RKO (cell line): ENCODE measurements at places on chromosomes 3 and 15.

- no peak for DNase-seq
Observed at GRCh38 chr3:69491975-69492374, 106.1 kb upstream of the FRMD4B start.

DNA sequence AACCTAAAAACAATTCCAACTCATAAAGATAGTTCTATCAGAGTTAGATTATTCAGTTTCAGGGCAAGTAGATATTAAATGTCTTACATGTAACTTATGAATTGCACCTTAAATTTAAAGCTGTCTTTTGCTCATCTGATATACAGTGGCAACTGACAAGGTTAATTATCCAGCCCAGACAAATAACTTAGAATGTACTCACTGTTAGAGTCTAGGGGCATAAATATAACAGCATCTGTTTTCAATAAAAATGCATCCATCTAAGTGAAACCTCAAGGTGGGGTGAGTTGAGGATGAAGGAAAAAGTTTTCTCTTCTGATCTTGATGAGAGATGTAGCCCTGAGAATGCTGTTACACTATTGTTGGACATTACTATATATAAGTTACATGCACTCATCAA, 112.6 kb downstream of the FBN1 start:
- no peak for DNase-seq

DNA sequence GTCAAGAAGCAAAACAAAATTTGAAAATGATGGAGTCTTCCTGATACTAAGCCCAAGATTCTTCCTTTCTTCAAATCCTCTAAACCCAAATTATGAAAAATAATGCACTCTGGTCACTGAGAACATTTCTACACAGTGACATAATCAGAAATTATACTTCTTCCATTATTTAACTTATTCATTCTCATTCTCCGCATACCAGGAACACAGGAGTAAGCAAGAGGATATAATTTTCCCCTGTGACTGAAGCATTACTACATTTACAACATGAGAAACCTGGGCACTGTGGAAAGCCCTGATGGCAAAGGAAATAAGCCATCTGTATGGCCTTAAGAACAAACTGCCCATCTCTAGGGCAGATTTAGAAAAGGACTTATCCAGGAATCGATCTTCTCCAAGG, 47.0 kb downstream of the EXD1 start:
- no peak for DNase-seq

- DNase-seq, result no peak
Observed at GRCh38 chr15:64111679-64112050, 15.9 kb downstream of the SNX1 start.

- no peak for DNase-seq
Observed at GRCh38 chr3:16412192-16412800, 101.2 kb downstream of the RFTN1 start.

GRCh38 chr3:17557749-17558463, 184.5 kb downstream of the TBC1D5 start:
- no peak for DNase-seq

DNA sequence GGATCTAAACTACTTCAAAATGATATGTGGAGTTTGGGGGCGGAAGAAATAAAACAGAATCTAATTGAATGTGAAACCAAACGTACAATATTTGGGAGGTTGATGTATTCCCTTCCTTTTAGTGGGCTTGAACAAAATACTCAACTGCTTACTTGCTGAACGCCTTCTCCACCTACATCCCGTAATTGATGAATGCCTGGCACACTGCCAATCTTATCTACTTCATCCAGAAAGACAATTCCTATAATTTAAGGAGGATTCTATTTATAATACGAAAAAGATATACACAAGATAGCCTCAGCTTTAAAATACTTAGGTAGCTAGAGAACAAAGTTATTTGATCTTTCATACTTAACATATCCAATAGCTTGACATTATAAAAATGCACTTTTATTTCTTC, 23.1 kb upstream of the PDCD7 start:
- DNase-seq, result no peak

- DNase-seq, result no peak
Observed at GRCh38 chr3:65787340-65787739, 251.4 kb downstream of the MAGI1 start.

GRCh38 chr3:18743761-18744160, 318.6 kb upstream of the SATB1 start:
- no peak for DNase-seq

- no peak for DNase-seq
Observed at GRCh38 chr3:66989860-66990696, 8.0 kb upstream of the KBTBD8 start.

DNA sequence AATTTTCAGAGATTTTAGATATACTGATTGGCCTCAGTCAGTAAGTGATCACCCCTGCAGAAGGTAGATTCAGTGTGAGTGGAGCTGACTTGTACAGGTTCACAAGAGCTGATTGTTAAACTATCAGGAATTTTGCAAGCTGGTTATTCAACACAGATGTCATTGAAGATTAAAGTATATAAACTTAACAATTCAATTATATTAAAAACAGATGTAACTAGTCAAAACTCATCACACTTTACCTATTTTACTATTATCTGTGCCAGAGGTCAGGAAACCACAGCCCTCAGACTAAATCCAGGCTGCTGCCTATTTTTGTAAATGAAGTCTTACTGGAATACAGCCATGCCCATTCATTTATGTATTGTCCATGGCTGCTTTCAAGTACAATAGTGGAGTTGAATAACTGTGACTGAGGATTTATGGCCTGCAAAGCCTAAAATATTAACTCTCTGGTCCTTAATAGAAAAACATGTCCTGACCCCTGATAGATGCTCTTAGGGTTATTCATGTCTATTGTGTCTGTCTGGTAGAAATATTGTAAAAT, 429.3 kb upstream of the PDZRN3 start:
- DNase-seq, result no peak

DNA sequence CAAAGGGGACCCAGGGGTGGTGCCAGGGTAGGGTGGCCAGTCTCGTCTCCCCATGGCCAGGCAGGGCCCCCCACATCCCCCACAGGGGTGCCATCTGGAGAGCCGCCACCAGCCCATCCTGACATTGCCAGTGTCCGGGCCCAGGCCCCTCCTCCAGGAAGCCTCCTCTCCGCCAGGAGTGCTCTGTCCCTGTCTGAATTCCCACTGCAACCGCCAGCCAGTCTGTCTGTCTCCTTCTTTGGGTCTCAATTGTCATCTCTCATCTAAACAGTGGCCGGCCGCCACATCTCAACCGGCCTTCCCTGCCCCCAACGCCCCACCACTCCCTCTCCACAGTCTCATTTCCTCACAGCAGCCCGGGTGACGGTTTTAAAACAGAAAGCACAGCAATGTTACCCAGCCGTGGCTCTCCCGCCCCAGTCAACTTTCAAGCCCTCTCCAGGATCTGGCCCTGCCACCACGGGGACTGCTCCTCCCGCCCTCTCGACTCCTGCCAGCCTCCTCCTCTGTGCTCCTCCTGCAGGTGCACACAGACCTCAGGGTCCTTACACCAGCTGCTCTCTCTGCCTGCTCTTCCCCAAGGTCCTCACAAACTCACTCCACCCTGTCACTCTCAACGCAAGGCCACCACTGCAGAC, 57.0 kb downstream of the IQSEC1 start:
- no peak for DNase-seq

DNA sequence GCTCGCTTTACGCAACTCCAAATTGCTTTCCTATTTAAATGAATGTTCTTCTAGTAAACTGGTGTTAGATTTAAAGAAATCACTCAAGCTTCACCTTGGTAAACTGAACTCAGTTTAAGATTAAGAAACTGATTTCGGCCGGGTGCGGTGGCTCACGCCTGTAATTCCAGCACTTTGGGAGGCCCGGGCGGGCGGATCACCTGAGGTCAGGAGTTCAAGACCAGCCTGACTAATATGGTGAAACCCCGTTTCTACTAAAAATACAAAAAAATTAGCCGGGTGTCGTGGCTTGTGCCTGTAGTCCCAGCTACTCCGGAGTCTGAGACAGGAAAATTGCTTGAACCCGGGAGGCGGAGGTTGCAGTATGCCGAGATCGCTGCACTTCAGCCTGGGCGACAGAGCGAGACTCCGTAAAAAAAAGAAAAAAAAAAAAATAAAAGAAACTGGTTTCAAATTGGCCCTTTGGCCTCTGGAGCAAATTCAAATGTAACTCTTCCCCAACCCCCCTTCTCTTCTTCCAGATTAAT, 1.7 kb downstream of the SKIL start:
- no peak for DNase-seq

DNA sequence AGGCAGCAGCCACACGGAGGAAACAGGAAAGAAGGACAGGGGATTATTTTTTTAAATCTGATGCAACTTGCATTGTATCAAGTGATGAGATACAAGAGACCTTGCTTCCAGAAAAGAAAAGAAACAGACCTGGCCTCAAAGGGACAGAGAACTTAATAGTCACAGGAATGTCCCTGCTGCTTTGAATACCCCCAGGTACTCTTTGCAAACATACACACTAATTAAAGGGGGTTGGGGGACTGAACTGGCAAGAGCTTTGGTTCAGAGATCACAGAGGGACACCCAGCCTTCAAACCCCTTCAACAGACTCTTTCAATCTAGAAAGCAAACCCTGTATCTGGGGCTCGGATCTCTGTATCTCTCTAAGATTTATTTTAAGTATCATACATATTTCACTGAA, 18.0 kb downstream of the TNIK start:
- DNase-seq, result no peak

DNA sequence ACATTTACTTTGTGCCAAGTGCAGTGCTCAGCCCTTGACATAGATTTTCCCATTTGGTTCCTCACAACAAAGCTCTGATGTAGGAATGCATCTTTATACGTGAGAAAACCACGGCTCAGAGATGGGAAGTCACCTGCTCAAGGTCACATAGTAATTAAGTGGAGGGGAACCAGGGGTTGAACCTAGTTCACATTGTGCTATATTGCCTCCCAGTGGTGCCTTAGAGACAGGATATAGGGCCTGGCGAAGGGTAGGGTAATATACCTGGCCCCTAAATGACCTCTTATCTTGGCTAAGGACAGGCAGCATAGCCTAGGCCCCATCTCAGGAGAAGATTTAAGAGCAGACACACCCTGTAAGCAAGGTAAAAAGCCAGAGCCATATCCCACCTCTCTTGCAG, 71.5 kb downstream of the FOXP1 start:
- DNase-seq, result no peak

GRCh38 chr3:133274477-133274876, 125.4 kb upstream of the BFSP2 start:
- no peak for DNase-seq

DNA sequence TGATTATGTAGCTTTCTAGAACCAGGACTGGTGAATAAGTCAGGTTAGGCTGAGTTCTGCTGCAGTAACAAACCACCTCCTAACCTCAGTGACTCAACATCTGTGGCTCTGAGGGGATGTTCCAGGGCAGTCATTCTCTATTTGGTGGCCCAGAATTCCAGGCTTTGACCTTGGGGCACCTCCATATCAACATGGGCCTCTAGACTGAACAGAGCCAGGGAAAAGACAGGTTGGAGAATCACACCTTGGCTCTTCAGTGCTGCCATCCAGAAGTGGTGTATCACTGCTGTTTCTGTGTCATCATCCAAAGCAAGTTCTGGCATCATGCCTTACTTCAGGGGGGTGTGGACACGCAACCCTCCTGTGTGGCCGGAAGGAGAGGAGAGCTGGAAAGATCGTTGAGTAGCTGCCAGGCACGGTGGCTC, 15.3 kb downstream of the ZBTB47 start:
- DNase-seq, result no peak

- peak; percentile 44 for DNase-seq
Observed at GRCh38 chr3:71584394-71585011, 975 bp upstream of the FOXP1 start.

- DNase-seq, result no peak
Observed at GRCh38 chr15:51137880-51138430, 43.2 kb upstream of the TNFAIP8L3 start.

GRCh38 chr15:41886741-41887140, 7.1 kb downstream of the SPTBN5 start:
- DNase-seq, result no peak

GRCh38 chr3:50737906-50738598, 63.3 kb downstream of the DOCK3 start:
- no peak for DNase-seq

GRCh38 chr3:25396251-25396650, 31.8 kb upstream of the RARB start:
- DNase-seq, result no peak

- DNase-seq, result peak; percentile 60
Observed at GRCh38 chr3:180594631-180595558, 7.1 kb upstream of the TTC14 start.

- DNase-seq, result peak; percentile 88
Observed at GRCh38 chr15:60390871-60391501, 6.8 kb downstream of the ANXA2 start.

- DNase-seq, result no peak
Observed at GRCh38 chr3:156655819-156656550, 18.4 kb upstream of the TIPARP start.

GRCh38 chr3:171888466-171888865, 45.3 kb downstream of the TMEM212 start:
- no peak for DNase-seq

DNA sequence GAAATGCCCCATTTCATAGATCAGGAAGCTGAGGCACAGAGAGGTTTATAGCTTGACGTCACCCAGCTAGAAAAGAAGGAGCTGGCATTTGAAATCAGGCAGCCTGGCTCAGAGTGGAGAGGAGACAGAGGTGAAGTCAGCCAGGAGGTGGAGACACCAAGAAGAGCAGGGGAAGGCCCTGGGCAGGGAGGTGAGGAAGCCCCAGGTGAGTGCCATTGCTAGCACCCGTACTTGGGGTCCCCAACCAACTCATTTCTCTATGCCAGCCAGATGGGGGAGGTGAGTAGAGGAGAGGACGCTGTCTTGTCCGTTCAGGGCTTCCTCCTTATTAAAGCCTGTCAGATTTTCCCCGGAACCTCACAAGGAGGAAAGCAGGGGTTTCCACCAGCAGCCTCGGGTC, 149.6 kb upstream of the TLE3 start:
- DNase-seq, result no peak

DNA sequence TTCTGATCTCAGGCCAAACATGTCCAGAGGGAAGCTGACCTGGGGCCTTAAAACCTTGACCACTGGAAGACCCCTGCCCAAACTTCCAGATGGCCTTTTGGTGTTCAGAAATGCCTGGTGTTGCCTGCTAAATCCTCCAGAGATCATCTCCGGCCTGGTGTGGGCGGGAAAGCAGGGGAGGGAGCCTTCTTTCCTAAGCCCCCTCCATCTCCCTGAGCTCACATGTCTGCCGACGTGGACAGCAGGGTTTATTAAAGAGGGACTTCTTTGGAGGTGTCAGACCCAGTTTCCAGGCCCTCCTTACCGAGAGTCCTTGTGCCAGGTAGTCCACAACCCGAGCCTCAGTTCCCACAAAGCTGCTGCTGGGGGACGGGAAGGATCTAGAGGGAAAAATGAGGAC, 55.9 kb upstream of the SLC6A1 start:
- DNase-seq, result no peak
